ENCODE measurements at places on chromosomes 12 and 14. TPM values are rescaled to one million over a fixed set of nuclear protein-coding genes. Genes with fewer than 3 reads are reported as not detected.

UNC79 gene
- polyA plus RNA-seq, result 0.85 TPM

GRCh38 chr12:77229640-77230442, 164.5 kb upstream of the E2F7 start:
- DNase-seq, result no peak

GRCh38 chr12:11894890-11895289, 175.8 kb upstream of the BCL2L14 start:
- DNase-seq, result no peak

A2M gene
- 246 TPM for polyA plus RNA-seq

HCAR2 gene
- 0.86 TPM for polyA plus RNA-seq

- DNase-seq, result no peak
Measured at GRCh38 chr14:94671870-94672444, 59.8 kb downstream of the SERPINA3 start.

RHOJ gene
- polyA plus RNA-seq, result 18.3 TPM

- no peak for DNase-seq
Measured at GRCh38 chr12:3759878-3760277, 7.0 kb upstream of the CRACR2A start.

DNA sequence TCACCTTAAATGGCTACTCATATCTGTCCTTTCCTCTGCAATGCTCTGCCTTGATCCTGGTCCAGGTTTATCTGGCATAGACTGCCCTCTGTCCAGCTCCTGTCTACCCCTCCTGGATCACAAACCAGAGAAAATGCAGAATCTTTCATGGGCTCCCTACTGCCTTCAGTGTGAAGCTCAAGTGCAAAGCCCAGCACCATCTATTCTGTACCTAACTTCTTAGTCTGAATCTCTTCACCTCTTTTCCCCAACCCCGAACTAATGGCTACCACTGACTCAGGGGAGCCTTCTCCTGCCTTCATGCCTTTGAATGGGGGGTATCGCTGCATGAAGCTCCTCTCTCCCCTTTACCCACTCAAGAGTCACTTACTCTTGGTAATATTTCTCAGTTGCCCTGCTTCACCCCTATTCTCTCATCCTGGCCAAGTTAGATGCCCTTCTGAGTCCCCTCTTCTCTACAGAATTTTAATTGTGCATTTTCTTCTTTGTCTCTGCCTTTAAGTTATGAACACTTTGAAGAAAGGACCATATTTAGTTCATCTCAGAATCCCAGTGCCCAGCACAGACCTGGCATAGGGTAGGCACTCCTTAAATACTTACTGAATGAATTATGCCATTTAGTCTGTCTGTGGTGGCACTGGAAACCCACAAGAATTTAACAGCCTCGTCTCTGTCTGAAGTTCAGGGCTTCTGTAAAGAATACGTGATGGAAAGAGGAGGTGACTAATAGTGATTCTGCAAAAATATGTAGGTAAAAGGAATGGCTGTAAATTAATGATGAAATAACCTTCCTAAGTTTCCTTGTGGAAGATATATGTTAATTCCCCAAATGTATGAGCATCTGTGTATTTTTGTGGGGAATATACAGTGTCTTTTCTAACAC, 191.3 kb upstream of the AMIGO2 start:
- DNase-seq, result no peak

DNA sequence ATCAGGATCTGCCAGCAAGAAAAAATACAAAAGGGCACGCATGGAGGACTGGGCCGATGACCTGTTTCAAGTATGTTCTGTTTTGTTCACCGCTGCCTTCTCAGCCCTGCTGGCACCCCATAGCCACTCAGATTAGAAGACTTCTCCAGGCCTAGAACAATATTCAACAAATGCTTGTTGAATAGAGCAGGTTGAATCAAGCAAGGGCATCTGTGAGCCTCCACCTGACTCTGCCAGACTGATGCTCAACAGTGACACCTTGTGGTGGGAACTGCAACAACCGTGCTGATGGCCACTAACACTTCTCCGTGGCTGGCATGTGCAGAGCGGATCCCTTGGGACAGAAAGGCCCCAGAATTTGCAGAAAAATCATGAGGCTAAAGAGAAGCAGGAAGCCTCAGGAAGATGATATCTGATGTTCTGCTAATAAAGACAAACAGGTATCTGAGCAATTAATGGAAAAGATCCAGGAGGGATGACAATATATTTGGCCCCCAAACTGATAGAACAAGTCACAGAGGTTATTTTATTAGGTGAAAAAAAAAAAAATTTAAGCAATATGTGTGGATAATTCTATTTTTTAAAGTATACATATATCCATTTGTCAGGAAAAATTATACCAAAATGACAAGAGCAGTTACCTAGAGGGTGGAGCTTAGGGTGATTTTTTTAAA, 114.3 kb downstream of the KSR2 start:
- DNase-seq, result no peak

DNA sequence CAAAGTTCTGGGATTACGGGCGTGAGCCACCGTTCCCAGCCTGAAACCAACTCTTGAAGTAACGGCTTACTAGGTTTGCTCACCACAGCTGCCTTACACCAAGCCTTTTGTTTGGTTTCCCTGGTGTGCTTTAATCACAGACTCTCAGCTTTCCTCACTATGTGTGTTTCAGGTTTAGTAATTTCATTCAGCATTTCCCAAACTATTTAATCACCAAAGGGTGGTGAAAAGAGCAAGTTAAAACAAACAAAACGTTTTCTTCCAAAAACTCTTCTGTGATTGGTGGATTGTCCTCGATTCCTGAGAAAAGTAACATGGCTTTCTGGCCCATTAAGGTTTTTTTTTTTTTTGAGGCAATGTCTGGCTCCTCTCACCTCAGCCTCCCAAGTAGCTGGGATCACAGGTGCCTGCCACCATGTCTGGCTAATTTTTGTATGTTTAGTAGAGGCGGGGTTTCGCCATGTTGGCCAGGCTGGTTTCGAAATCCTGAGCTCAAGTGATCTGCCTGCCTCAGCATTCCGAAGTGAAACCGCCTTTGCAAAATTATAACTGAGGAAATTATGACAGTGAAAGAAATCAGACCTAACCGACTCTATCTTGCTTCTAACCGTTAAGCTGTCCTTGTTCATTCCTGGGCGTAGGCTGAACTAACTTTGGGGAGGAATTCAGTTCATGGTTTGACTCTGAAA, 1.5 kb upstream of the ZFYVE26 start:
- DNase-seq, result no peak

DNA sequence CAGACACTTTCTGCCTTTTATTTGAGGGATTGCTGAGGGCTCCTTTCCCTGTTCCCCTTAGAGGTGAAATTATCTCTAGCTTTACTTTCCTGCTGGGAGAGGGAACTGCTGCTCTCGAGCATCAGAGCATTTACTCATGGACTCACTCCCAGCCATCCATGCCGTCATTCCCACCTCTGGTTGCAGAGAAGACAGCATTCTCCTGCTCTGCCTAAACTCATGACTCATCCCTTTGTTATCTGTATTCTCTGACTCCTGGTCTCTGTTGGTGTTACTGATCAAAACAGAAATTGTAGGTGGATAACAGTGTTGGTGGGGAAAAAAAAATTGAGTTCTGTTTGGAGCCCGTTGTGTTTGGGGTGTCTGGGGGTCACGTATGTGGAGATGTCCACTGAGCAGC, 159.3 kb downstream of the TTC8 start:
- DNase-seq, result no peak

TMEM233 gene
- 1.5 TPM for polyA plus RNA-seq

DNA sequence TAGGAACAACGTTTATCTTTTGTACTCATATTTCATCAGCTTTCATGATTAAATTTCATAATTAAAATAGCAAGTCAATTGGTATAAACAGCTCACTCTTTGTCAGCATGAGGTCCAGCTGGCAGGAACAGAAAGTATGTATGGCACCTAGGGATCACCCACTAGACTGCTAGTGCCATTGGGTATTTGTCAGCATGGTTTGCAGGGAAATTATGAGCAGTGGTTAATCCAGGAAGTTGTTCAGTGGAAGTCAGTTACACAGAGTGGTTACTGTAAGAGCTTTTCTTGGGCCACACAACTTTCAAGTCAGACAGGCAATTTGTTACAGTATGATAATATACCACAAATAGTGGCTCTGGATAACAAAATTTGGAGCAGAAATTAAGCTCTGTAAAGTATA, 340.3 kb upstream of the RGS6 start:
- no peak for DNase-seq

GRIN2B gene
- 0.84 TPM for polyA plus RNA-seq

GRCh38 chr12:53060064-53060720, 10.3 kb downstream of the TNS2 start:
- DNase-seq, result no peak

TAS2R42 gene
- polyA plus RNA-seq, result not detected

LIN7A gene
- polyA plus RNA-seq, result 21.3 TPM

- DNase-seq, result no peak
Measured at GRCh38 chr12:56487448-56488040, 417 bp downstream of the GLS2 start.

RNU4-1 gene
- polyA plus RNA-seq, result not detected

SPIC gene
- polyA plus RNA-seq, result 0.04 TPM

DNA sequence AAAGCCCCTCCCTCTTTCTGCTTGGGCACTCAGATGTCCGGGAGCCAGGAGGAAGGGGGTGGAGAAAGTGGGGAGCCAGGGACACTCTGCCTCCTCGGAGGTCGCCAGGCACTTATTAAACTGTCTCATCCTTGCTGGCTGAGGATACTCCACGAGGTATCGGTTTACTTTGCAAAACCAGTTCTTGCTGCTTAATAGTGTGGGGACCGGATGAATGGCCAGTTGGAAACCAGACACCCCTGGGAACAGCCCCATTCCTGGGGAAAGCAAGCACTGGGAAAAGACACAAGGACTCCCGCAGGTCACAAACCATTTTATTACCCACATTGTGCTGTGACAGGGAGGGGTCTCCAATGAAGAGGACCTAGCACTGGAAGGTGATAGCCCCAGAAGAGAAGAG, 34.2 kb downstream of the CCDC88C start:
- DNase-seq, result no peak

REP15 gene
- 2.4 TPM for polyA plus RNA-seq

HPD gene
- polyA plus RNA-seq, result 5.3 TPM

DNA sequence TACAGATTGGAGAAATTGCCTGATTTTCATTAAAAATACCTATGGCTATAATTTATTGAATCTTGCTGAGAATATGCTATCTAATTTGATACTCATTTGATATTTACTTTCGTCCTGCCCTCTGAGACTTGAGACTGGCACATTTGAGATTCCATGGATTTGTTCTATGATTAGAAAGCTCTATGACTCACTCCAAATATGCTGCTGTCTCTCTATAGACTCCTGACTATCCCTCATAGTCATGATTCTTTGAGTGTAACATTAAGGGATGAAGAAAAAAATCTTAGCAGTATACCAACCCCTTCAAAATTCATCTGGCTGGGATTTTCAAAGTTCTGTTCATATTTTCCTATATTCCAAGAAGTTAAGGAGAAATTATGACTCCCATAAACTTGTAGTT, 191.9 kb downstream of the LRIG3 start:
- no peak for DNase-seq

DNA sequence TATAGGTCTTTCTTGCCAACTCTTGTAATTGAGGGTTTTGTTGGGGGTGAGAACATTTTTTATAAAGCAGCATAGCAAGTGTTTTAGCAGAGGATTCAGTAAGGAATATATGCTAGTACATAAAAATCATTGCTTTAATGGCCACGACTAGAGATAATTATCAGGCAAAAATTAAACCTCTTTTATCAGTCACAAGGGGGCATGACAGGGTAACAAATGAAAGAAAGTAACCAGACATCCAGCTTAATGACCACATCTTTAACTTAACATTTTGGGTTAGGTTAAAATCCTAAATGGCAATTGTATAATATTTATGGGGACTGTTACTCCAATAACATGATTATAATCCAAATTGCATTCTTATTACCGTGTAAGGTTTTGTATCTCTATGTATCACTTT, 119.6 kb downstream of the LRRIQ1 start:
- DNase-seq, result no peak

RAD51AP1 gene
- 32.9 TPM for polyA plus RNA-seq

TBX3 gene
- 79.5 TPM for polyA plus RNA-seq

DNA sequence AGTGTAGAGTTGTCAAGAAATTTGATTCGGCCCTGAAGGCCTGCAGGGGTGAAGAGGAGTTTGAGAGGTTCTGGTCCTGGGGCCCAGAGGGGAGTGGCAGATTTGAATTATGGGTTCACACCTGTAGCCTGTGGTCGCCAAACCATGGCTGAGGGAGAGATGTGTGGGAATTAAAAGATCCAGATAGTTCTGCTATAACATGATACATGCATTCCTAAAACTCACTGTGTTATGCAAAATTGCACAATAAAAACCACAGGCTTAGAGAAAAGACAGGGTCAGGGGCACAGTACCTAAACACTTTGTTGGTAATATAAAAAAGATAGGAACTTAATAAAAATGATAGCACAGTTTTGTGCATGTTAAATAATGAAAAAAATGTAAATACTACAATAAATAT, 106.2 kb downstream of the TMEM30B start:
- no peak for DNase-seq

DNA sequence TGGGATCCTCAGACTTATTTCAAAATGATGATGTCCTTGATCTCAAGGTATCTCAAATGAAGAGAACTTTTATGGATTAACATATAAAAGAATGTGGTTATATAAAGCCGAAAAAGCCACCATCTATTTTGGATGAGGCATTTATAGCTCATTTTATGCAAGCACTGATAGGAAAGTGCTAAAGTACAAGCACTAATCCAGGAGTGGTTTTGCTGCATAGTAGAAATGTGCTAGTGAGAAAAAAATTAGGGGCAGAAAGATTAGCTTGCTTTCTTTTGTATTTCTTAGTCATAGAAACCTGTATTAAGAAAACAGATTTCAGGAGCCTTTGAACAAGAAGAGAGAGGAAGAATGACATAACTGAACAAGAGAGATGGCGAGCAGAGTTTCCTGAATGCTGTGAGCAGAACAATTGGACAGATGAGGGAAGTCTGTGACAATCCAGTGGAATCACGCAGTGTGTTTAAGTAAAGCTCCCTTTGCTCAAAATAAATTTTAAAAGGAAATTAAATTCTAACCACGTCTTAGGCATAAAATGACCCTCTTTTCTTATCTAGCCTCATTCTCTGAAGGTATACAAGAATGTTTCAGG, 238.2 kb upstream of the NOVA1 start:
- no peak for DNase-seq

- DNase-seq, result no peak
Measured at GRCh38 chr12:27468241-27468640, 21.7 kb downstream of the SMCO2 start.

- DNase-seq, result no peak
Measured at GRCh38 chr14:28577187-28577586, 189.4 kb upstream of the FOXG1 start.

- DNase-seq, result no peak
Measured at GRCh38 chr14:36493761-36494160, 26.3 kb downstream of the NKX2-1 start.
